Tongue (tissue), 3 donors: ENCODE measurements at places on chromosomes 11 and 22.

DNA sequence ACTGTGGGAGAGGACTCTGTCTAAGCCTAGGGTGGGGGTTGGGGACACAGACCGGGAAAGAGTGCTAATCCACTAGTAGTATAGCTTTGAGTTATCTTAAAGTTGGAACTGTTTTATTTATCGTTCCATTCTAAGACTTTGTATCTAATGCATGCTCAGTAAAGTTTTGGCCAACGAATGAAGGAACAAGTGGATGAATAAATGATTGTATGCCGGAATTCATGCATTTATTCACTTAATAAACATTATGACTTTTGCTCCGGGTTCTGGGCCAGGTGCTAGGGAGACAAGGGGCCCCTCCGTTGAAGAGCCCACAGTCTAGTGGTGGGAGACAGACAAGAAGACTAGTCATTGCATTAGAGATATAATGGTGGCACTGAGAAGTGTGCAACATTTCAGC is 645 bp downstream of the RNF121 start:
- no peak for DNase-seq

- no peak for DNase-seq
Measured at GRCh38 chr11:22583963-22584492, 41.6 kb downstream of the FANCF start.

DNA sequence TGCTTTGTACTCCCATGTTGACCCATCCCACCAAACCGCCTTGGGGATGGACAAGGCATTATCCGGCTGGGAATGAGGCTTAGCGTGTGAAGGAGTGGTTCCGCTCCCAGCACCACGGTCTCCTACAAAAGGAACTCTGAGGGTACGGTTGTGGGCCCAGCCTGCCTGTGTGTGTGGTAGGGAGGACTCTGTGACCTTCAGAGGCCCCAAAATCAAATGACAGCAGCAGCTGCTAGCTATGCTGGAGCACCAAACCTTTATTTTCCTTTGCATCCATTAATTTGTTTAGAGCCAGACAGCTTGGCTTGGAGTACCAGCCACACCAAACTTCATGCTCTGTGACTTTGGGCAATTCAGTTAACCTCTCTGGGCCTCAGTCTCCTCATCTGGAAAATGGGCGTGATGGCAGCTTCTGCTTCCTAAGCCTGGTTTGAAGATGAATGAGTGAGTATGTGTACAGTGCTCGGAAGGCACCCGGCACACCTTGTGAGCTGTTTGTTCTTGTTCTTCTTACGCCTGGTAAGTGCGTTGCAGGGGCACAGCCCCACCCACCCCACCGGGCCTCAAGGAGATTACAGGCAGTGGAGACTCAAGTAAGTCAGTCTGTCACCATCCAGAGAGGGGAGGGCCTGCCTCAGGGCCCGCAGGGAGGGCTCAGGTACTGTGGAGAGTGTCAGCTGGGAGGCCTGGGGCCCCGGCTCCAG is 25.3 kb downstream of the MB start:
- DNase-seq, result peak; percentile 46

- DNase-seq, result no peak
Measured at GRCh38 chr11:94120946-94121345, 7.7 kb upstream of the PANX1 start.

DNA sequence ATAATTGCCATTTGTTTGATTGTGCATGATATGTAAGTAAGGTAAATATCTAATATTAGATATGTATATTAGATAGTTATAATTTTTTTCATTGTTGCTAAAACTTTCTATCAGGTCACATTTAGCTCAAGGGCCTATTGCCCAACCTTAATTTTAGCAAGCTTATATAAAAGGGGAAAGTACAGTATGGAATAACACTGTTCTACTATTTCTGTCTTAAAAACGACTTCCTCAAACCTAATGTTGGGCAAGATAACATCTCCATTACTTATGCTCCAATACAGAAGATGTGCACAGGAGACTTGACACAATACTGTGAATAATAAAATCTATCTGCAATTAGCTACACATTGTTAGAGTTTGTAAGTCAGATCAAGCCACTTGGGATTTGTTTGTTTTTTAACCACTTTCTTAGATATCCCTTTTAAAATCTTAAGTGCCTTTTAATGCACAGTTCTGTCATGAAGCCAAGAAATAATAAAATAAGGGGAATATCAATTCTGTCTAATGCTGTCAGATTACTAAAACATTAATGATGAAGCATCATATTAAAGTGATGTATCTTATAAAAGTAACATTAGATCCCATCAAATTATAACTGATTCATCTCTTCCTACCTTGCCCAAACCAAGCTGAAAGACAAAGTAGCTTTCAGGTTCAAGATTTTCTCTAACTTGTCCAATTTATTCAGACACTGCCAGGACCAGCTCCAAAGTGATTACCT is 98.1 kb downstream of the SIK3 start:
- no peak for DNase-seq

GRCh38 chr22:50338042-50338573 is 5.0 kb upstream of the PPP6R2 start:
- DNase-seq, result no peak

DNA sequence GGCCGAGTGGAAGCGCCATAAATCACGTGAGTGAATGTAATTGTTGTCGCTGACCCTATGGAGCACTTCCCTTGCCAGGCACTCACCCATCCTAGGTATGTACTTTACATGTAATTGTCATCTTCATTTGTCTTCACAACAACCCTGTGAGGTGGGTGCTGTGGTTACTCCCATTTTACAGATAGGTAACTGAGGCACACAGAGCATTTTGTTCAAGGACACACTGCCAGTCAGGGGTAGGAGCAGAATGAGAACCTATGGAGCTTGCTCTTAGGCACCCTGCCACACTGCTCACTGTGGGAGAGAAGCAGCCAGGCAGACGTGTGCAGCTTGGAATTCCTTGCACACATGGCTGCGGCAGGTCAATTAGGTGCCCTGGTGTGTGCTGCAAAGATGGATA is 785 bp upstream of the EFCAB6 start:
- no peak for DNase-seq

DNA sequence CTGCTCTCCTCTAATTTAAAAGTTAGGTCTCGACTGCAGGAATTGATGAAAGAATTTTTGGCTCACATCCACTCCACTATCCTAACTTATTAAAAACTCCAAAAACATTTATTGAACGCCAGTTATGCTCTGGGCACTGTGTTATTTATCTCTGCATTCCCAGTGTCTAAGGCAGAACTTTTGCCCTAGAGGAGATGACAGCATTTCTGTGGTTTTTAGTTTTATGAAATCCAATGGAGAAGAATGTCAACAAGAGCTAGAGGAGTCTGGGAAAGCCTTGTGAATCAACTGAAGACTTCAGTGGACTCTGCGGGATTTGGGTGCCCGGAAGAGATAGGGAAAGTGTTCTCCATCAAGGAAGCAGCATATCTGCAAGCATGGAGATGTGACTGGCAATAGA is 217.0 kb upstream of the PGR start:
- no peak for DNase-seq

GRCh38 chr11:2470495-2470894 is 25.7 kb downstream of the KCNQ1 start:
- no peak for DNase-seq

DNA sequence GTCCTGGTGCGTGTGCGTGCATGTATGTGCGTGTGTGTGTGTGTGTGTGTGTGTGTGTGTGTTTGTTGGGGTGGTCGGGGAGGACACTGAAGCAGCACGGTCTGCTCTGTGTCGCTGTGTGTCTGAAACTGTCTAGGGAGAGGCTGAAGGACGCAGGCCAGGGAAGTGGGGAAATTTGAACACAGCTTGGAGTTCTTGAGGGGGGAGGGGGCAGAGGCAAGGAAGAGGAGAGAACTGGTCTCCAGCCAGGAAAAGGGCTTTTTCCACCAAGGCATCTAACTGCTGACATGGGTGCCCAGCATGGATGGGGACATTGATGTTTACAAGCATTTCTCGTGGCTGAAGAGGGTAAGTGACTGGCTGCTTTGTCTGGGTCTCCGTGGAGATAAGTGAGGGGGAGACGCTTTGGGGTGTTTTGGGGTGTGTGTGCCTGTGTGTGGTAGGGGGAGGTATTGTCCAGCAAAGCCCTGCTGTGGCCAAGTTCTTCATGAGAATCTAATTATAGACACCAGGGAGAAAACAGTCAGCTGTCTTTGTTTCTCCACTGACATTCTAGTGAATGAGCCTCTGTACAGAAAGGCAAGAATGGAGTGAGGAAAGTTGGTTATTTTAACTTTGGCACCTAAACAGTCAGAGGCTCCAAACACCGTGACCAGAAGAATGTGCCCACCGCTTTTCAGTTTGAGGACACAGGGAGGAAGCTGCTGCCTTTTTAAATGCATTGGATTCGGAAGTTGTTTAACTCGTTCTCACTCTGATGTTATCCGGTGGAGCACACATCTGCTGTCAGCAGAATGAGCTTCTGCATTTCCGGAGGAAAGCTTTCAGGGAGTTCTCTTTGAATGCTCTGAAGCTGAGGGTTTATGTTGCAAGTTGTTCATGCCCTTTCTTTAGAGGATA is 63.7 kb downstream of the PPFIBP2 start:
- peak; percentile 87 for DNase-seq
